ENCODE measurements at places on chromosomes 1 and 21. TPM values are rescaled to one million over a fixed set of nuclear protein-coding genes. Genes with fewer than 3 reads are reported as not detected.
A peak's percentile ranks its signal among the peaks of the same experiment; 100 is the strongest.

GRCh38 chr1:100034470-100034869 is 64.7 kb downstream of the SLC35A3 start:
- DNase-seq, result peak; percentile 53

Gene ADAMTS5
- total RNA-seq, result 0.52 TPM

Gene REN
- not detected for total RNA-seq

Gene MOV10
- total RNA-seq, result 57.1 TPM

Gene S100A12
- total RNA-seq, result not detected

All from H7 (cell line).